ENCODE measurements at places on chromosomes 3 and 15. TPM values are rescaled to one million over a fixed set of nuclear protein-coding genes. Genes with fewer than 3 reads are reported as not detected.

GRCh38 chr15:76340198-76340802, 3.7 kb downstream of the ISL2 start:
- no peak overlapping the region for H3K27ac ChIP-seq
- DNase-seq = no peak
- peaks cover 100% of the 10 kb centered on the region for H3K27me3 ChIP-seq
- H3K36me3 ChIP-seq = no peaks in the 10 kb centered on the region

- H3K4me1 ChIP-seq = no peaks in the 10 kb centered on the region
- H3K27me3 ChIP-seq = no peaks in the 10 kb centered on the region
- H3K27ac ChIP-seq = no peak overlapping the region
- H3K36me3 ChIP-seq = no peaks in the 10 kb centered on the region
- no peak for DNase-seq
These were observed 35.5 kb downstream of the MDFIC2 start for GRCh38 chr3:70276901-70277300.

The TPRG1 gene
- 29.4 TPM for total RNA-seq

GRCh38 chr3:170953736-170954135, 45.3 kb upstream of the EIF5A2 start:
- H3K27ac ChIP-seq = no peak overlapping the region
- H3K27me3 ChIP-seq = no peaks in the 10 kb centered on the region
- H3K4me1 ChIP-seq = no peaks in the 10 kb centered on the region

The C3orf49 gene
- total RNA-seq = not detected

DNA sequence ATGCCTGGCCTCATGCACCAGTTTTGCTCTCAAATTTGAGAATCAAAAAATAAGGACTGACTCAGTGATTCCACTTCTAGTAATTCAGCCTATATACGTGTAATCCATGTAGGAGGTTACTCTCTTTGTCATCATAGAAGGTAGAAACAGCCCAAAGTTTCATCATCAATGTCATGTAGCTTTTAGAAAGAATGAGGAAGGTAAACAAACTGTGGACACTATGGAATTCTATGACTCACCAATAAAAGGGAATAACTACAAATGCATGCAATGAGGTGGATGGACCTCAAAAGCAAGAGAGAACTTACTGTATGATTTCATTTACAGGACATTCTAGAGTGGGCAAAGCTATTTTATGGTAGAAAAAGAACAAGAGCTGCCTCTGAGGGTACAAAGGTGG, 93.2 kb upstream of the LRIG1 start:
- no peaks in the 10 kb centered on the region for H3K27me3 ChIP-seq
- no peak overlapping the region for H3K4me3 ChIP-seq
- no peak for DNase-seq
- H3K4me1 ChIP-seq = peaks cover 3% of the 10 kb centered on the region
- H3K27ac ChIP-seq = no peak overlapping the region

The GRK7 gene
- total RNA-seq = not detected

The SLC22A13 gene
- not detected for total RNA-seq

DNA sequence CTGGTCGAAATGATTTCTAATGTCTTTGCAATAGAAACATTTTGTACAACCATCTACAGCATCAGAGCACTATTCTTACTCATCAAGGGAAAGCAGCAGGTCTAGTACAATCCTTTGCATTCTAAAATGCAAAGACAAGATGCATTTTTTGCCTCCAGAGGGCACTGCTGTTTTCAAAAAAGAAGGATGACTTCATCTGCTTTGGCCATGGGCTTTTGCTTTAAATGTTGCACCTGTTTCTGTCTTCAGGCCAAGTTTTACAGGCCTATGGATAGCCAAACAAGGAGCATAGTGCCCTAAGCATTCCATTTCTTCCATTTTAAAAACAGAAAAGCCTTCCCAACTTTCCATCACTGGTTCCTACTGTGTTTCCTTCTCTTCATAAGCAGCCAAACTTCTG, 3.4 kb downstream of the PARP9 start:
- H3K36me3 ChIP-seq = peaks cover 31% of the 10 kb centered on the region
- no peak overlapping the region for H3K27ac ChIP-seq
- no peak overlapping the region for H3K4me3 ChIP-seq

GRCh38 chr3:97940034-97940433, 32.2 kb downstream of the RIOX2 start:
- no peak for DNase-seq
- no peak overlapping the region for H3K4me3 ChIP-seq
- H3K27me3 ChIP-seq = no peaks in the 10 kb centered on the region
- no peak overlapping the region for H3K27ac ChIP-seq
- H3K4me1 ChIP-seq = no peaks in the 10 kb centered on the region

DNA sequence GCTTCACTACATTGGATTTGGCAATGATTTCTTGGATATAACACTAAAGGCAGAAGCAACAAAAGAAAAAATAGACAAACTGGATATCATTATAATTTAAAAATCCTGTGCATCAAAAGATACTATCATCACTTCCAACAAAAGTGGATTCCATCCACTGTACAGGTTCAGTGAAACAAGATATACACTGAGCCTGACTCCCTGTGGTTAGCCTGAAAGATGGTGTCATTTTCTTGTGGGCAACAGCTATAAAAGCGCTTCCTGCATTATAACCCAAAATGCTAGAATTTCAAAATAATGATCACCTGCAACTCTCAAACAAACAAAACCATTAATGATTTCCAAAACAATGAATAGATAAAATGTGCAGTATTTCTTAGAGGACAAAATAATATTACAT, 39.6 kb upstream of the TBC1D23 start:
- no peaks in the 10 kb centered on the region for H3K27me3 ChIP-seq
- no peaks in the 10 kb centered on the region for H3K36me3 ChIP-seq
- no peaks in the 10 kb centered on the region for H3K4me1 ChIP-seq

The AP3B2 gene
- 2.5 TPM for total RNA-seq

The MEGF11 gene
- 2.4 TPM for total RNA-seq

The HERC2 gene
- 79.8 TPM for total RNA-seq

The TERC gene
- 61.7 TPM for total RNA-seq

The C3orf70 gene
- 5.6 TPM for total RNA-seq

The GP5 gene
- total RNA-seq = not detected

GRCh38 chr3:197518881-197519421, 36.8 kb downstream of the BDH1 start:
- no peak overlapping the region for H3K4me3 ChIP-seq
- DNase-seq = no peak
- no peaks in the 10 kb centered on the region for H3K27me3 ChIP-seq

The RIOX2 gene
- total RNA-seq = 44.1 TPM

GRCh38 chr3:17292556-17292955, 407.8 kb downstream of the PLCL2 start:
- DNase-seq = no peak
- H3K4me1 ChIP-seq = no peaks in the 10 kb centered on the region
- H3K27me3 ChIP-seq = no peaks in the 10 kb centered on the region
- peaks cover 12% of the 10 kb centered on the region for H3K36me3 ChIP-seq

The SLC28A1 gene
- not detected for total RNA-seq

The CILP gene
- total RNA-seq = 10.3 TPM

The DUOXA2 gene
- not detected for total RNA-seq

DNA sequence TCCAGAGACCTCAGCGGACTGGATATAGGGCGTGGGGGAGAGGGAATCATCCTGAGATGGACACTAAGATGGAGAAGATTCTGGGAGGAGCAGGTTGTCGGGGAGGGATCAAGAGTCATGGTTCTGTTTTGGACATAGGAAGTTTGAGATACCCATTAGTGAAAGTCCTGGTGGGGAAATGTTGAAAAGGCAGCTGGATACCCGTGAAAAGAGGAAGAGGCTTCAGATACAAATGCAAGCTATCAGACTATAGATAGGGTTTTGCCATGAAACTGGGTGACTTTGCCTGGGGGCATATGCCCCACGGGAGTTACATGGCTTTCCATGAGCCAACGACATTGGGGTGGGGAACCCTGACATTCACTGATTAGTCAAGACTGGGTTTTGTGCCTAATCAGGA, 1.1 kb upstream of the GPR62 start:
- DNase-seq = no peak
- peaks cover 3% of the 10 kb centered on the region for H3K27me3 ChIP-seq
- no peak overlapping the region for H3K27ac ChIP-seq
- H3K4me1 ChIP-seq = peaks cover 20% of the 10 kb centered on the region
- no peak overlapping the region for H3K4me3 ChIP-seq

The ACVR2B gene
- total RNA-seq = 1.1 TPM

DNA sequence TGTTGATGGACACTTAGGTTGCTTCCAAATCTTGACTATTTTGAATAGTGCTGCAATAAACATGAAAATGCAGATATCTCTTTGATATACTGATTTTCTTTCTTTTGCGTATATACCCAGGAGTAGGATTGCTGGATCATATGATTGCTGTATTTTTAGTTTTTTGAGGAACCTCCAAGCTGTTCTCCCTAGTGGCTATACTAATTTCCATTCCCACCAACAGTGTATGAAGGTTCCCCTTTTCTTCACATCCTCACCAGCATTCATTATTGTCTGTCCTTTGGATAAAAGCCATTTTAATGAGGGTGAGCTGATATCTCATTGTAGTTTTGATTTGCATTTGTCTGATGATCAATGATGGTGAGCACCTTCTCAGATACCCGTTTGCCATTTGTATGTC, 12.5 kb downstream of the PATL2 start:
- DNase-seq = no peak
- no peaks in the 10 kb centered on the region for H3K36me3 ChIP-seq
- H3K27ac ChIP-seq = no peak overlapping the region
- no peaks in the 10 kb centered on the region for H3K27me3 ChIP-seq
- H3K4me3 ChIP-seq = no peak overlapping the region
